ENCODE measurements at places on chromosomes 11 and 22.

GRCh38 chr11:61120706-61121191 lies 18.5 kb downstream of the CD5 start:
- no peak for DNase-seq

- DNase-seq, result no peak
Measured at GRCh38 chr11:129705341-129705740, 110.3 kb upstream of the TMEM45B start.

DNA sequence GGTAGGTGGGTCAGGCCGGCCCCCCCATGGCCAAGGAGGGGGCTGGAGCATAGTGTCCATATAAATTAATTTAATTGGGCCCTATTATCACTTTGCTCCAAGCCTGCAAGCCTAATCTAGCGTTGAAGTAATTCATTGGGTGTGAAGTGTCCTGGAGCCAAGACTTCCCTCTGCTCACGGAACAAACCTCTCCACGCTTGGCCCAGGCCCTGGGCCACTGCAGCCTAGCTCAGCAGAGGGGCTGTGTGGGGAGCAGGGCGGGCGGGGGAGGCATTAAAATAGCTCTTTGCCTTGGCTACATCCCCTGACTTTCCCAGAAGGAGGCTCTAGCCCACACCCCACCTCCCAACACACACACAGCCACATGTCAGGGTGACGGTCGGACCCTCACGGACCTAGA lies 73.5 kb downstream of the THAP12 start:
- no peak for DNase-seq

GRCh38 chr22:29604076-29604360 lies 585 bp downstream of the NF2 start:
- DNase-seq, result no peak

- DNase-seq, result no peak
Measured at GRCh38 chr11:9741260-9741659, 77.4 kb downstream of the SWAP70 start.
